Tibial artery (tissue), 4 donors: ENCODE measurements at places on chromosomes 4 and X.

DNA sequence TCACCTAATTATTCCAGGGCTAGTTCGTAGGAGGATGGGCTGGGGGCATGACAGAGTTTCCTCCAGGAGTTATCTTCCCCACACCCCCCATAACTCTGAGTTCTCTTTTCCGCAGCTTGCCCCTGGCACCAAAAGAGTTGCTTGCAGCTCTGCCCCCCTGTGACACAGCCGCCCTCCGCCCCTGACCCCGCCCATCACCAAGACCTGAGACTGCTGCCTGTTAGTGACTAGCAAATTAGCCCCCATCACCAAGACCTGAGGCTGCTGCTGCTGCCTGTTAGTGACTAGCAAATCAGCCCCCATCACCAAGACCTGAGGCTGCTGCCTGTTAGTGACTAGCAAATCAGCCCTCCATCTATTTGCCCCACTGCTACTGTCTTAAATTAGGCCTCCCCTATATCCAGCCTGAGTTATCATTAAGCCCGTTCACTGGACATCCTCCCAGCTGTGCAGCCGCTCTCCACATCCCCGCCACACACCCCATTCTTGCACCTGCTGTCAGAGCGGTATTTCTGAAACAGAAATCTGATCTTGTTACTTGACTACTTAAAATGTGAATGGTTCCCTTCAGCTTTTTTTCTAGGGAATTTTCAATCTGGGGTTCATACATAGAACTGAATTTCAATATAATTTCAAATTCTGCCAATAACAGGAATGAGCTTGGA lies 1.5 kb upstream of the PAPSS1 start:
- DNase-seq = no peak

- no peak for DNase-seq
Measured at GRCh38 chr4:177371461-177371860, 61.8 kb downstream of the NEIL3 start.

DNA sequence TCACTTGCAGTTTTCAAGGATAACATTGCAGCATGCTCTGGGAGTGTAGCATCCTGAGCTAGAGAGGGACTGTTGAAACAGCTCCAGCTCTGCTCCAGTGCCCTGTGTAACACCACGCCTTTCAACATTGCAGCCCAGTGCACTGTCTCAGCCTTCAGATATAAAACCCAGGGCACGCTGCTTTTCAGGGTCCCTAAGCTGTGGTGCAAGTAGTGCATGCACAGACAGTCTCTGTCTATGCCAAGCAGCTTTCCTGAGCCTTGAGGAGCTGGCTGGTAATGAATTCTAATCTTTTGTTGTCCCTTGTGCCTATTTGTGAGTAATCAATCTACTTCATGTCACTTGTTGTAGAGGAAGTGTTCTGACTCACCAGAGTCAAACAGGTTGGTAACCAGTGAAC lies 897.0 kb downstream of the ARAP2 start:
- DNase-seq = no peak

- DNase-seq = no peak
Measured at GRCh38 chr4:141999446-142000143, 363.2 kb downstream of the IL15 start.

GRCh38 chrX:81286608-81287007 lies 84.7 kb downstream of the SH3BGRL start:
- DNase-seq = no peak

DNA sequence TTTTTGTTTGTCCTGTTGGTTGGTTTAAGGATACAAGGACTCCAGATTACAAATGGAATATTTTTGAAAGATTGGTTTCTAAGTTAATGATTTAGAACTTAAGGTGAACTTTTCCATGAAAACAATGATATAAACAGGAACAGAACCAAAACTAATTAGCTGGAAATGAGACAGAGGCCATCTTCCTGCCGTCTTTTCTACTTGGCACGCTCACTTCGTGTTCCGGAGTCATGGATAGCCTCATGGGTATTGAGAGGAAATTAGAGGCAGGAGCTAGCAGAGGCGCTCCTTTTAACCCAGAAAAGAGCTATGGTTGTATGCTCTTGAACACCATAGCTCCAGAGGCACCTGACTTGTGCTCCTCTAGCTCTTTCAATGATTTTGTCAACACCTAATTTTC lies 2.4 kb downstream of the FAM241A start:
- no peak for DNase-seq

DNA sequence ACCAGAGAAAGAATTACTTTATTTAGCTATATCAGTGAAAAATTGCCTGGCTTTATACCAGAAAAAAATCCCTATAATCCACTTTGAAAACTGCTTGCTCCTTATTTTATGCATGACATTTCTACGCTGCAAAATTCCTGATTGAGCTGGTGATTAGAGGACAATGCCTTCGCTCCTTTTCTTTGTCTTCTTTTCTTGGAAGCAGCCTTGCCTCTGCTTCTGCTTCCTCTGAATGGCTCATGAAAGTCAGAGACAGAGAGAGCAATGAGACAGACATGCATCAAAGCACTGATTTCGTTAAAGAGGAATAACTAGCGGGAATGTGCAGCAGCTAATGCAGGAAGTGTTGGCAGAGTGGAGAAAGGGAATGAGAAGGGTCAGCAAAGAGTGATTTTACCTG lies 294.3 kb upstream of the IGFBP7 start:
- no peak for DNase-seq

GRCh38 chrX:23898412-23898959 lies 9.3 kb downstream of the APOO start:
- DNase-seq = no peak

DNA sequence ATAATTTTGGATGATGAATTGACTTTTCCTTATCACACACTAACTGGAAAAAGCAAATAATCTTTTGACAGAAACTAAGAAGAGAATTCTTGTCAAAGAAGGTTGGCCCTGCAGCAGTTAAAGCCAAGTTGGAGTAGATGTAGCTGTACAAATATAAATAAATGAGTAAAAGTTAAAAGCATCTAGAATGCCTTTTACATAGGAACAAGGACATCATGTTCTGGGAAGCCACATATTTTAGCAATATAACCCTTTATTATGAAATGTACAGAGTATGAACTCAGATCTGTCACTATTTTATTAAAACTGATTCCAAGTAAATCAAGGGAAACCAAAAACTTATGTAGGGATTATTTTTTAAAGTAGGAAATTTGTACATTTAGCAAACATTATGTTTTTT lies 269.4 kb upstream of the FAT4 start:
- DNase-seq = no peak

- no peak for DNase-seq
Measured at GRCh38 chrX:118504581-118504980, 9.0 kb downstream of the DOCK11 start.

DNA sequence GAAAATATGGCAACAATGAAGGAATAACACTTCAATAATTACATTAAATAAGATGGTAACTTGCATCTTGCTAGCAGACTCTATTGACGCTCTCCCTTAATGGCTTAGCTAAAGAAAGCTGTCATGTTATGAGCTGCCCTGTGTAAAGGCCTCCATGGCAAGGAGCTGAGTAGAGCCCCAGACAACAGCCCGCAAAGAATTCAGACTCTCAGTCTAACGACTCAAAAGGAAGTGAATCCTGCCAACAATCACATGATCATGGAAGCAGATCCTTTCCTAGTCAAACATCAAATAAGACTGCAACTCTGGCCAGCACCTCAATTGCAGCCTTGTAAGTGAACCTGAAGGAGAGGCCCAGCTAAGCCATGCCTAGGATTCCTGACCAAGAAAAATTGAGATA lies 157.6 kb downstream of the MAB21L2 start:
- DNase-seq = no peak

GRCh38 chr4:3685081-3685645 lies 81.0 kb upstream of the ADRA2C start:
- no peak for DNase-seq

DNA sequence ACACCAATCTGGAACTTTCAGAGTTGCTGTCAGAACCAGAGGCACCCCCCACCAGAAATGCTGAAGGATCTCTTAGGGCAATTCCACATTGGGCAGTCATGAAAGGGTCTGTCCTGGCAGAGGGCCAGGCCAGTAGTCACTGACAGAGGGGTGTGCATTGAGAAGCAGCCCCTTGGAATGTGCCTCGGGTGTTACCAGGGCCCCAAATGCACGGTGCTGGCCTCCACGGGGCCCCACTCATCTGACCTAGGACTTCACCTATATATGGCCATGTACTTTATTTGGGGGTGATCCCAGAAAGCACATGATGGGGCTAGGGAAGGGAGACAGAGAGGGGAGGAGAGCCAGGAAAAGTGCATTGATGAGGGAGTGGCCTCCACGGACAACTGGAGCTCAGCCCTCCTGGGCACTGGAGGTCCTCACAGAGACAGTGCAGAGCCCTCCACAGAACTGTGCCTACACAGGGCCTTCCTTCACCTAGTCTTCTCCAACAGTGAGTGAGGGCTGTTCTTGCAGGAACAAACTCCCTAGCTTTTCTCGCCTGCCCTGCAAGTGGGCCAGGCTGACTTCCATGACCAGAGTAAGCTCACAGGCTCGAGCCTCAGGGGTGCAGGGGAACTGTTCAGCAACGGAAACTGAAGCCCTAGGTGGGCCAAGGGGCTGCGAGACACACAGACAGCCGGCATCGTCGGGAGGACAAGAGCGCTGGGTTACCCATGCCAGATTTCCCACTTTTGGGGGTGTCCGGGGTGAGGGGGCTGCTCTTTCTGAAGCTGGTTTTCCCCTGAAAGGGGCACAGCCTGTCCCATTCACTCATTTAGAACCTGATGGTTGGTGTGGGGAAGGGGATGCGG lies 136.2 kb downstream of the HMX1 start:
- DNase-seq = no peak

DNA sequence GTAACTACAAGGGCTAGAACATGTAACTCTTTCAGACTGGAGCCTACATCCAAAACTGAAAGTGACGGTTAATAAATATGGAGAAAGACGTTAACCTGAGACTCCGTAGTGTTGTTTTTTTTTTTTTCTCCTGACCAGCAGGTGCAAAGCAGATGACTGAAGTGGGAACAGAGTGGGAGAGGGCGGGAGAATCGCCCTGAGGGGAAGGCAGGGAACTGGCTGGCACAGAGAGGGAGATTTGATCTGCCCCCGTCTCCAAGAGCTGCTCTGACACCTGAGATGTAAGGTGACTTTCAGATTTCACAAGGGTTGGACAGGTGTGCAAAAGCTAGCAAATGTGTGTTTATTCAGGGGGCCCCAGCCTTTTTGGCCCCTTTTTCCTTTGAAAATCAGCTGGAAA lies 180.2 kb downstream of the PALLD start:
- no peak for DNase-seq

- no peak for DNase-seq
Measured at GRCh38 chr4:53744446-53745160, 153.3 kb upstream of the LNX1 start.

DNA sequence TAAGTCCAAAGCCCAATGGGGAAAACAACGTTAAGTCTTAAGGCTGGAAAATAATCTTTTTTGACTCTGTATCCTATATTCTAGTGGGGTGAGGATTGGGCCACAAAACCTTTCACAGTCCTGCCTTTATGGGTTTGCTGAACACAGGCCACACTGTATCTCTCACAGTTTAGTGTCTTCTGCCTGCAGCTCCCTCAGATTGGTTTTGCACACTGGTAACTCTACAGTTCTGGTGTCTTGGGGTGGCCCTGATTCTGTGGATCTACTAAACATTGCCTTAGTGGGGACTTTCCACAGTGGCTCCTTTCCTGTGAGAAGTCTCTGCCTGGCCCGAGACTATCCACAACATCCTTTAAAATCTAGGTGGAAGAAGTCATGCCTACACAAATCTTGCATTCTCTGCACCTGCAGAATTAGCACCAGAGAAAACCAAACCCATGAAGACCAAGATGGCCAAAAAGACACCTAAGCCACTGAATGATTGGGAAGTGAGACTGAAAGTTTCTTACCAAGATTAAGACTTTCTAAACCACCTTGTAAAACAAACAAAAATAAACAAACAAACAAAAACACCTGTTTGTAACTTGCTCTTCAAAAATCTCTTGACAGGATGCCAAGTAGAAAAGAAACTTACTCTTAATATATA lies 150.4 kb upstream of the PCDH10 start:
- no peak for DNase-seq

- DNase-seq = no peak
Measured at GRCh38 chrX:69210581-69210980, 45.3 kb upstream of the PJA1 start.
